ENCODE measurements at places on chromosomes 5 and 9.

DNA sequence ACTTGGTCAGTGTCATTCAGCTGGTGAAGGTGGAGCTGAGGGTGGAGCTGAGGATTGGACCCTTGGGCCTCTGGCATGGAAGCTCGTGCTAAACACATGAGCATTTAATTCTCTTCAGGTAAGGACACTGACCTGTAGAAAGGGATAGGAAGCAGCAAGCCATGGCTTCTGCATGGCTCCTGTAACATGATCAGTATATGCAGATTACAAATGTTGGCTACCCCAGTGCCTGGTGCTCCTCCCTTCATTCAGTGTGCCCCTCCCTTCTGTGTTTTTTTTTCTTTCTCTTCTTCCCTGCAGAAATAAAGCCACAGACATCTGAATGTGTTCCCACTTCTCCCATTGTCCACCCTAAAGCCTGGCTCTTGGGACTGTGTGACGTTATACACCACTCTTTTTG is 52.9 kb downstream of the ARHGAP26 start:
- DNase-seq = no peak

DNA sequence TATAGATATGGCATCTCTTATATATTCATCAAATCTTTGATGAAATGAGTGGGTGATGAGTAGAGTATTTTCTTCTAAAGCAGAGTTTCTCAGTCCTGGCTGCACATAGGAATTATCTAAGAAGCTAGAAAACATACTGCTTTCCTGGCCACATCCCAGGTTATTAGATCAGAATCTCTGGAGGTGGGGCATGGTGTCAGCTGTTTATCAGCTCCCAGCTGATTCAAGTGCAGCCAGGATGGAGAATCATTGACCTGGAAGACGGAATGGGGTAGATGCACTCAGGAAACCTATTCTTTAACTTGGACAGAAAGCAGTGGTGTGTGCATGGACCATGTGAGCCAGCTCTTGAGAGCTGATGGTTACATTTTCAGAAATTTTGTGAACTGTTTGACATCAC is 108.1 kb upstream of the IL6ST start:
- DNase-seq = no peak

- peak; percentile 16 for DNase-seq
Observed at GRCh38 chr9:36092509-36093215, 43.9 kb upstream of the GLIPR2 start.

- no peak for DNase-seq
Observed at GRCh38 chr5:32710550-32711361, at the start of gene NPR3. Gene NPR3 (plus strand): TSS chr5:32711321. CDS start chr5:32711777, 456 bp downstream.

DNA sequence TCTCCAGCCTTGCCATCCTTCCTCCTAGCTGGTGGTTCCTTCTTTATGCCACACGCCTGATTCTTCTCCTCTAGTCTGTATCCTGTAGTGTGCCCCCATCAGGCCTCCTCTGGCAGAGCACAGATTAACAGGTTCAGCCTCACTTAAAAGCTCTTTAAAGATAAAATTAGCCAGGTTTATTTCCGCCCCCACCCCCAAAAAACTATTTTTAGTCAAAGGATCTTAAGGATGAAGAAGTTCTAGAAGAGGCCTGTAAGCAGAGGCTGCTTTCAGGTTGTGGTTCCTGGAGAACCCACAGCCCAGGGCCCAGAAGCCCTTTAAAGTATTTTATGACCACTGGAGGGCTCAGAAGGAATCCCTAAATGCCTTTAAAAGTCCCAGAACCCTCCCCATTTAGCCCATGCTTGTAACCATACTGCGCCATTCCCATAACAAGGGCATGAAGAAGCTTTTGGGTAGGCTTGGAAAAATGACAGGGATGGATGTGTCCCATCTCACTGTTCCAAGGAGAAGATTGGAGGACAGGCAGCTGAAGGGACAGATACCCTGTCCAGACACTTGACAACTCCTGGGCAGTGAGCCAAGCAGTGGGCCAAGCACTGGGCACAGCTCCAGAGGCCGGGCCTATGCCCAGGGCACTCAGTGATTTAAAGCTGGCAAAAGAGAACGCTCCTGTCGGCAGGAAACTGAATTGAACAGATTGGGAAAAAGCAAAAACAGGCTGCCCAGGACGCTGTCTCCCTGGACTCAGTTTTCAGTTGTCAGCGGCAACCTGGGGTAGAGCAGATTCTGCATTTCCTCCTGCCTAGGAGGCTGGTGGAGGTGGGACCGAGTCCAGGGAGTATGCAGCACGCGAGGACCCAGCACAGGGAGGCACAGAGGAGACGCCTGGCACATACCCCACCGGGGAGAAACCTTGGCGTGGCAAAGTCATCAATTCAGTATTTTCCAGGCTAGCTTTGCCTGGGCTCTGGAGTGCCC is 106.3 kb upstream of the SSBP2 start:
- DNase-seq = no peak

- DNase-seq = no peak
Observed at GRCh38 chr9:89576404-89576839, 28.4 kb upstream of the GADD45G start.

- DNase-seq = no peak
Observed at GRCh38 chr9:127815512-127816361, 13.1 kb downstream of the FPGS start.

- no peak for DNase-seq
Observed at GRCh38 chr9:22240619-22241018, 206.0 kb upstream of the DMRTA1 start.

GRCh38 chr5:150066901-150067396 is 19.4 kb downstream of the CSF1R start:
- no peak for DNase-seq

- DNase-seq = peak; percentile 79
Observed at GRCh38 chr5:154189819-154190594, 526 bp upstream of the GALNT10 start.

DNA sequence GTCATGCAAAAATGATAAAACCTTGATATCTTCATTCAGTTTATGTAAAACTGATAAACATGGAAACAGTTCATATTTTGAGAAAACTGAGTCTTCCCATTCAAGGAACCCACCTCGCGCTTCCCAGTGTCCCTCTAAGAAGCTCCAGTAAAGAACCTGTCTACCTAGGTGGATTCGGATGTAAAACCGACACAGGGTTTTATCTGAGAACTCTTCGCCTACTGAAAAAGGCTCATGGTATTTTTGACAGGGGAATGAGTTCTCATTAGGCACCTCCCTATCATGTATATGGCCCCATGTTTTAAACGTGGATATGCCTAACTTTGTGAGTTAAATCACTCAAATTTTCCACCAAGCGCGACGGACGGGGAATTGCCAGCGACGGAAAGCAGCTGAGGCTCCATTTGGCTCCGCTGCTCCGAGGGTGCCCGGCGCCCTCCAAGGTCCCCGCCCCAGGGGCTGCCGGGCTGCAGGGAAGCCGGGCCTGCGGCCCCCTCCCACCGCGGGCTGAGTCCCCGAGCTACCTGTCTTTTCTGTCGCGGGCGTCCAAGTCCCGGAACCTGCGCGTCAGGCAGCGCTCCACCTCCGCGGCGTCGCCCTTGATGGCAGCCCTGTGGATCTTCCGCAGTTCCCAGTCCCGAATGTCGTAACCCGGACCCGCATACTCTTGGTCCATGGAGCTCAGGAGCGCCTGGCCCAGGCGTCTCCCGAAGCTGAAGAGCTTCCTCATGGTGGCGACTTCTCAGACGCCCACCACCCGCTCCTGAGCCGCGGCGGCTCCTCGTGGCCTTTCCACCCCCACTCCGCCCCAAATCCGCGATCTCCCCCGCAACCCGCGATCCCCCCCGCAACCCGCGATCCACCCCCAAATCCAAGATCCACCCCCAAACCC is 594 bp downstream of the ANKRD18A start:
- DNase-seq = peak; percentile 30

DNA sequence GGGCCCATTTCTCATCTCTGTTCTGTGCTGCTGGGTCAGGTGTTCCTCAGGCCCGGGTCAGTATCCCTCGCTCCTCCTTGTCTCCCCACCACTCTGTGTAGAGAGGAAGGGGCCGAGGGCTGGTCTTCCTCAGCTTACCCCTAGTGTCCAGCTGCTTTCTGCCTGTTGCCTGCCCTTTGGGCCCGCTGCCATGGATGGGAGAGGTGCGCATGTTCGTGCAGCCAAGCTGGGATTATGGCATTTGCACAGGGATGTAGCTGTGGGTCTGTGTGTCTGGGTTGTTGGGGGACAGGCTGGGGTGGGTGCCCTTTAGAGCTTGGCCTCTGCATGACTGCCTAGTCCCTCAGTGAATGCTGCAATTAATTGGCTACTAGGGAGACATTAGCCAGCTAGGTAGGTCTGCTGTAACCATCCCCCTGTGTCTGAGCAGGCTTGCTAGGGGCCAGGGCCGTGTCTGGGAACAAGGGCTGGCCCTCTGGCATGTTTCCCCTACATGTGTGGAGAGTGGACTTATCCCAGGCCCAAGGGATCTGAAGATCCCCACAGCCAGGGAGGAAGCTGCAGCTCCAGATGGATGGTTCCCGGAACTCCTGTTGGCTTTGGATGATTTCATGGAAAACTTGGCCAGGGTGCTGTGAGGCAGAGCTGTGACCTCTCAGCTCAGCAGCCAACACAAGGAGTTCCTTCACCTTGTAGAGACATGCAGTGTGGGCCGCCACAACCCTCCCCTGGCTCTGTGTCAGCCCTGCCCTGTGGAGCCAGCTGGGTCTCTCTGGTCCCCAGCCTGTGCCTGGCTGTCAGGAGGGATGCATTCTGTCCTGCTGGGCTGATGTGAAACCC is 161.9 kb downstream of the MACROH2A1 start:
- DNase-seq = no peak

Data from activated CD4-positive, alpha-beta T cell treated with anti-CD3 and anti-CD28 coated beads, Interleukin-2, amount 50 U/mL, for 1 hour (primary cell).